ENCODE measurements at places on chromosomes 6 and 20. TPM values are rescaled to one million over a fixed set of nuclear protein-coding genes. Genes with fewer than 3 reads are reported as not detected.

GRCh38 chr6:156659822-156660198 lies 117.4 kb upstream of the ARID1B start:
- no peak for DNase-seq

DNA sequence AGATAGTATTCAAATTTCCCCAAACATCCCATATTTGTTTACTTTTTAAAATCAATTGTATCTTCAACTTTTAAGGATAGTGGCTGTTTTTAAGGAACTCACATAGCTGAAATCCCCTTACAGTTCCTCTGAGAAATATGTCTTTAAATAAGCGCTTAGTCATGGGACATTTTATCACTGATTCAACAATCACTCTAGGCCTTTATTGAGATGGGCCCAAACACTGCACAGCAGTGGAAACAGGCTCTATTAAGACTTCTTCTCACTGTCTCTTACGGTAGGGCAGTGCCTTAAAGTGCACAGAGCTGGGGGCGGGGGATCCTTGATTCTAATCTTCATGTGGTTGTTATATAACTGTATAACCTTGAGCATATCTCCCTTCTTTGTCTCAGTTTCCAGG lies 59.8 kb upstream of the RREB1 start:
- no peak for DNase-seq

GRCh38 chr6:27176523-27177484 lies 70.7 kb upstream of the PRSS16 start:
- peak; percentile 47 for DNase-seq

- peak; percentile 76 for DNase-seq
These were observed 101.5 kb upstream of the BACH2 start for GRCh38 chr6:90397929-90398674.

The FOXA2 gene
- 4.2 TPM for total RNA-seq

DNA sequence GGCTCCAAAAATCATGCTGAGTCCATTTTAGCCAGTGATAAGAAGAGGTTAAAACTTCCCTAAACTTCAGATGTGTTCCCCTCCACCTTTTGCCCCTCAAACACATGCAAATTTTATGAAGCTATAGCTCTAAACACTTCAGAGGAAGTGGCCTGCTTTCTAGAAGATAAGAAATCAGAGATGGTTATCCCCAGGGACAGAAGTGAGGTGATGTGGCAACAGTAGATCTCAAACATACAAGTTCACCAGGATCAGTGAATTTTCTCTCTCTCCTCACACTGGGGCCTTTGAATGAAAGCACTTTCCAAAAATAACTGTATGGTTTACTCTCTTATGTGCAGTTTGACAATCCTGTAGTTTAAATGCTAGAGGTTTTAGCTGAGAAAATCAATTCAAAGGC lies 332.0 kb downstream of the BTBD9 start:
- DNase-seq = no peak

GRCh38 chr20:32967961-32968457 lies 36.2 kb downstream of the SUN5 start:
- no peak for DNase-seq

The PHIP gene
- total RNA-seq = 10.3 TPM

The ATAT1 gene
- 6.6 TPM for total RNA-seq

- peak; percentile 100 for DNase-seq
These were observed 58.6 kb upstream of the SNX9 start for GRCh38 chr6:157764178-157765068.

- DNase-seq = no peak
These were observed 138.8 kb downstream of the EDN3 start for GRCh38 chr20:59439243-59439642.

The TRIM10 gene
- total RNA-seq = not detected

The ZFP57 gene
- total RNA-seq = not detected

The RAB22A gene
- total RNA-seq = 16.0 TPM

DNA sequence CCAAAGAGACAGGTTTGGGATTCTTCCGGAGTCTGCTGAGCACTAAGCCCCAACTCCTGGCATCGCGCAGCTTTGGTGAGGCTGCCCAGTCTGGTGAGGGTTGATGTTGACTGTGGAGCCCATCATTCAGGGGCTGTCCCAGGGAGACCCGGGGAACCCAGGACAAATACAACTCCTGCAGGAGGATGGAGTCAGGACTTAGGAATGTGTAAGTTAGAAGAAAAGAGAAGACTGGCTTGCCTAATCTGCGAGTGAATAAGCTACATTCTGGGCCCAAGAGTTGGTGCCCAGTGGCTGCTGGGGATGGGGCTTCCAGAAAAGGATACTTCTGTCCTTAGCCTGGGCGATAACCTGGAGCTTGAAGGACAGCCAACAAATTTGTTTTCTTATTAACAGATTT lies 47.9 kb downstream of the STK35 start:
- DNase-seq = peak; percentile 10

GRCh38 chr6:56727097-56727850 lies 84.6 kb upstream of the DST start:
- DNase-seq = no peak

The KCNB1 gene
- total RNA-seq = 0.02 TPM

DNA sequence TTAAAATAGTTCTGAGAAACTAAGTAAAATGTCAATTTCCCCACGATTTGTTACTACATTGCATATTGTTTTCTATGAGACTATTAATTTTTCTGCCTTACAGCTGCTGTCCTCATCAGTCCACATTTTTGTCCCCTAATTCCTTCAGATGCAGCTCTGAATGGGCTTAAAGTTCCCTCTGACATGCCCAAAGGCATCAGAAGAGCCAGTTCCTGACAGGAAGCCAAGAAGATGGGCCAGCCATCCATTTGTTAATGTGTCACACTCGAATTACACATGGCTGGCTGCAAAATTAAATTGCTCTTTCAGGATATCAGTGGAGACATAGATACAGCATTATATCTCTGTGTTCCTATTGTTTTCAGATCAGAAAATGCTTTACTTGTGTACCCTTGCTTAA lies 1223.0 kb downstream of the EPHA7 start:
- no peak for DNase-seq

- no peak for DNase-seq
These were observed 178.1 kb downstream of the RIMS1 start for GRCh38 chr6:72064399-72064975.

The HAO1 gene
- total RNA-seq = not detected

GRCh38 chr6:35492974-35493284 lies 4.0 kb downstream of the TEAD3 start:
- DNase-seq = no peak

The IMPG1 gene
- total RNA-seq = not detected

DNA sequence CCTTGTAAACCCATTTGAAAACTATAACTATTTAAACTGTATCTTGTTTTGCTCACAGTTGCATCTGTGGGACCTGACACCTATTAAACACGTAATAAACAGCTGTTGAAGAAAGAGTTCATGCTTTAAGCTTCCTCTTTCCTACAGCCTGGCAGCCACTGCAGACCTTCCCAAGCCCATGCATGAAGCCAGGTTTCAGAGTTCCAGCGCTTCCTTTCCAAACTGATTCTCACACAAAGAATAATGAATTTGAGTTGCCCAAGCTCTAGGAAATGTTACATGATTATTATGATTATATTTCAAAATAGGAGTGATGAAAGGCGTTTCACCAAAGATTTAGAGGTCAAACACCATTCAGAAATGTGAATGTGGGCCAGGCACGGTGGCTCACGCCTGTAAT lies 3.7 kb downstream of the AGPAT4 start:
- no peak for DNase-seq

GRCh38 chr20:6566821-6567220 lies 200.7 kb upstream of the BMP2 start:
- DNase-seq = peak; percentile 70

DNA sequence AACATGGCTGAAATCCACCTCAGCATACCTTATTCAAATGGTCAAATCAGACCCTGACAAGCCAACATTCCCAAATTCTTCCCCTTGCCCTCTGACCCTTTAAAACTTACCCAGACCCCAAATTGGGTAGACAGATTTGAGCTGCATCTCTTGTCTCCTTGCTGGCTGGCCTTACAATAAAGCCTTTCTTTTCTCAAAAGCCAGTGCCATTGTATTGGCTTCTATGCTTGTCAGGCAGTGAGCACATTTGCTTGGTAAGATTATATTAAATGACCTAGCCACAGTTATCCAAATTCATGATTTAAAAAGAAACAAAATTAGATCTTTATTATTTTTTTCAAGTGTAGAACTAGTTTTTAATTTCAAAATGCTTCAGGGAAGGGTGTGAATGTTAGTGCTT lies 67.8 kb upstream of the FAM83B start:
- no peak for DNase-seq

GRCh38 chr6:2545383-2546038 lies 205.2 kb downstream of the MYLK4 start:
- no peak for DNase-seq
